Fibroblast of lung (primary cell): ENCODE measurements at places on chromosomes 13 and 19. TPM values are rescaled to one million over a fixed set of nuclear protein-coding genes. Genes with fewer than 3 reads are reported as not detected.
A peak's percentile ranks its signal among the peaks of the same experiment; 100 is the strongest.

Gene SIGLEC12
- not detected in 2 replicates for total RNA-seq

Gene CFAP97D2
- not detected in 2 replicates for total RNA-seq

DNA sequence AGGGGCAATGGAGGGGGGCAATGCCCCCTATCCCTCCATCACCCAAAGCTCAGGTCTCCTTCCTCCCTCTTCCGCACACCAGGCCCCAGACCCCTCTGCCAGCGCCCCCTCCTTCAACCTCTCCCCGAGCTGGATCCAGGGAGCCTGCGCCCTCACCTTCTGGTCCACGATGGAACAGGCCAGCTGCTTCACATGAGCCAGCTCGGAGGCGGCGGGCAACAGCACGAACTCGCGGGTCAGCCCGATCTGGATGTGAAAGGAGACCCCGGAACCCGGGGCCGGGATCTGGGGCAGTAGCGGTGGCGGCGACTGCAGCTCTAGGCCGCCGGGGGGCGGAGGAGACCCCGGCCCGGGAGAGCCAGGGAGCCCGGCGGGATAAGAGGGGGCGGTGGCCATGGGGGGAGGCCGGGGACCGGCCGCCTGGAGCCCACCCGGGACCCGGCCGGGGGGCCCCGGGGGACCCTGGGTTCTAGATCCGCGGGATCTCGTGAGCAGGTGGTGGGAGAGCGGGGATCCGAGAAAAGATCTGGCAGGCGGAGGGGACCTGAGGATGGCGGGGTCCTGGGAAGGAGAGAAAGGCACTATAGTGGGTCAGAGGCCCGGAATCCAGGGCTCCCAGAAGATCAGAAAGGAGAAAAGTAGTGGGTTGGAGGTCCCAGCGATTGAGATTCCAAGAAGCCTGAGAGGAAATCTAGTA lies 791 bp downstream of the PRKD2 start:
- H3K4me3 ChIP-seq: peak overlapping the region; percentile 74
- peaks cover 2% of the 10 kb centered on the region for H3K4me1 ChIP-seq
- no peak for DNase-seq
- peak overlapping the region; percentile 78 for H3K27ac ChIP-seq
- H3K27me3 ChIP-seq: no peaks in the 10 kb centered on the region
- H3K36me3 ChIP-seq: peaks cover 10% of the 10 kb centered on the region

- peaks cover 5% of the 10 kb centered on the region for H3K4me1 ChIP-seq
- no peaks in the 10 kb centered on the region for H3K36me3 ChIP-seq
- peak; percentile 31 for DNase-seq
- no peak overlapping the region for H3K4me3 ChIP-seq
- no peaks in the 10 kb centered on the region for H3K27me3 ChIP-seq
Observed at GRCh38 chr19:15138427-15138826, 31.2 kb downstream of the SYDE1 start.

GRCh38 chr19:7618348-7618747 lies 11.0 kb downstream of the XAB2 start:
- no peak for DNase-seq
- no peaks in the 10 kb centered on the region for H3K4me1 ChIP-seq
- H3K27ac ChIP-seq: no peak overlapping the region
- H3K36me3 ChIP-seq: peaks cover 21% of the 10 kb centered on the region
- no peaks in the 10 kb centered on the region for H3K27me3 ChIP-seq
- H3K4me3 ChIP-seq: no peak overlapping the region

DNA sequence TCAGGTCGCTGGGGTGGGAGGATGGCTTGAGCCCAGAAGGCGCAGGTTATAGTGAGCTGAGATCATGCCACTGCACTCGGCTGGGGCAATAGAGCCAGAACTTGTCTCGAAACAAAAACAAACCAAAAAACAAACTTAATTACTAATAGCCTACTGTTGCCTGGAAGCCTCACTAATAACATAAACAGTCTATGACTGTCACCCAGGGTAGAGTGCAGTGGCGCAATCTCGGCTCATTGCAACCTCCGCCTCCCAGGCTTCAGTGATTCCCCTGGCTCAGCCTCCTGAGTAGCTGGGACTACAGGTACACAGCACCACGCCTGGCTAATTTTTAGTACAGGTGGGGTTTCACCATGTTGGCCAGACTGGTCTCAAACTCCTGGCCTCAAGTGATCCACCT lies 18.0 kb downstream of the CATSPERD start:
- H3K4me1 ChIP-seq: no peaks in the 10 kb centered on the region
- H3K4me3 ChIP-seq: no peak overlapping the region
- no peak overlapping the region for H3K27ac ChIP-seq
- no peaks in the 10 kb centered on the region for H3K36me3 ChIP-seq

DNA sequence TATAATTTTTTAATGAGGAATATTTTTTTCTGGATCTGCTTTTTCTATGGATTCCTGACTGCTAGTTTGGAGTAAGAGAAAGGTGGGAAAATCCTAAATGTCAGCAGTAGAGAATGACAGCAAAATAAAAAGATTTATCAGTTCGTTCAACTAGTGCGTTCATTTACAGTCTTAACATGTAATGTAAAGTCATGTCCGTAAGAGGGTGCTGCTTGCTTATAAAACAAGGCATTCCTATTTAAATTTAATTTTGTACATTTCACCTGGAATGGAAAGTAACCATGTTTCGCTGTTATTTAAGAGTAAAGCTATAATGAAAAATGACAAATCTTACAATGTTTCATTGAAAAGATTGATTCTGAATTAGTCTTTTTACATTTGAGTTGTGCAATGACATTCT lies 76.6 kb downstream of the ZMYM2 start:
- peaks cover 5% of the 10 kb centered on the region for H3K36me3 ChIP-seq
- no peak overlapping the region for H3K4me3 ChIP-seq
- DNase-seq: peak; percentile 4
- no peaks in the 10 kb centered on the region for H3K4me1 ChIP-seq
- H3K27me3 ChIP-seq: no peaks in the 10 kb centered on the region

DNA sequence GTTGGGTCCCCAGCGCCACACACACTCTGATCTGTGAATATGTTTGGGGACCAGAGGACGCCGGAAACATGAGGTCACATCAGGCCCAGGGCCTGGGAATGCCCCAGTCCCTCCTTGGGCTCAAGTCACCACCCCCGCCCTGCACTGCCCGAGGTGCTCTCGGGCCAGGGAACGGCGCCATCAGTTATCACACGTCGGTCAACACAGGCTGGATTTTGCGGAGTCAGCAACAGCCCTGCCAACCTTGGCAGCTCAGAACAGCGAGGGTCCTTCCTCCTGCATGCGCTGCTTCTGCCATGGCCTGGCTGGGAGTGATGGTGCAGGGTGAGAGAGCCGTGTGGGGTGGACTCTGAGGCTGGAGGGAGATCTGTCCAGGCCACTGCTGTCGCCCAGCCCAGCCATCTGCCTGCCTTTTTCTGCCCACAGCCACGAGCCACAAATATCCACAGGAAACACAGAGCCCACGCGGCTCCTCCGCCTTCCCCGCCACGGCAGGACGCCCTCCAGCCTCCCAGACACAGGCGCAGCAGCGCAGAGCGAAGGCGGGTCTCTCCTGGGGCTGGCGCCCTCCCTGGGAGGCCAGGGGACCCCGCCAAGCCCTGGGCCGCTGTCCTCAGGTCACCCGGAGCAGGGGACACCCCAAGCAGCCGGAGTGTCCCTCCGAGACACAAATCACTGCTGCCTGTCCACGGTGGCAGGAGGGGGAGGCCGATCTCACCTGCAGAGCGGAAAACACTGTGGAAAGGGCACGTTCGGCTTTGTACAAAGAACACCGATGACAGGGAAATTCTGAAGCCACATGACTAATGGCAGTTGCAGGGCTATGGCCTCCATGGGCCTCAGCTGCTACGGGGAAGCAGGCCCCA lies 31.6 kb upstream of the CACTIN start:
- H3K27me3 ChIP-seq: no peaks in the 10 kb centered on the region
- no peak overlapping the region for H3K4me3 ChIP-seq
- no peak overlapping the region for H3K27ac ChIP-seq
- DNase-seq: no peak

DNA sequence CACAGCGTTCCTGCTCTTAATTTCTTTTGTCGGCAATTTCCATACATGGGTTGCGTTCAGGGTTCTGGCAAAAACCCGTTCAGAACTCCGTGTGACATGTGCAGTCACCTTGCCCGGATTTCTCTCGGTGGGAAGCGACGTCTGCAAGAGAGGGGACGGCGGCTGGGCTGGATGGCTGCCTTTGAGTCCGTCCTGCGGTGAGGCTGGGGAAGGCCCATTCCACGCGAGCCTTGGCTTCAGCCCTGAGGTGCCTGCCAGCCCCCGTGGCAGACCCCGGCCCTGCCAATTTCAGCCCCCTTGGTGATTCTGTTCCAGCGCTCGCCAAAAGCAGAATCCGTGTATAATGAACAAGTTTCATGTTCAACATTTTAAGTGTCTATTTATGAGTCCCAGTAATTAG lies 72.6 kb upstream of the TSHZ3 start:
- no peaks in the 10 kb centered on the region for H3K36me3 ChIP-seq
- DNase-seq: no peak
- no peaks in the 10 kb centered on the region for H3K27me3 ChIP-seq
- no peaks in the 10 kb centered on the region for H3K4me1 ChIP-seq
- no peak overlapping the region for H3K27ac ChIP-seq

- no peak overlapping the region for H3K4me3 ChIP-seq
- H3K27me3 ChIP-seq: no peaks in the 10 kb centered on the region
- peak overlapping the region; percentile 79 for H3K27ac ChIP-seq
- peaks cover 15% of the 10 kb centered on the region for H3K36me3 ChIP-seq
Observed at GRCh38 chr13:33125821-33126570, 109.8 kb downstream of the KL start.

Gene ZBTB32
- not detected in 2 replicates for total RNA-seq

DNA sequence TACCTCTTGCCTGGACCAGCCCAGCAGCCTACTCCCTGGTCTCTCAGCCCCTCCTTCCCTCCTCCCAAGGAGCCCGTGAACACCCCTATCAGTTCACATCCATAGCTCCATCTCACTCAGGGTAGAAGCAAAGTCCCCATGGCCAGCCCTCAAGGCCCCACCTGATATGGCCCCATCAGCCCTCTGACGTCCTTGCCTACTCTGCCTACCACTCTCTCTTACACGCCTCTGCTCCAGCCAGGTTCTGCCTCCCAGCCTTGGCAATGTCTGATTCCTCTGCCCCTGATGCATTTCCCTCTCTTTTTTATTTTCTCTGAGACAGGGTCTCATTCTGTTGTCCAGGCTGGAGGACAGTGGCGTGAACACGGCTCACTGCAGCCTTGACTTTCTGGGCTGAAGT lies 7.9 kb upstream of the SERTAD3 start:
- H3K27ac ChIP-seq: no peak overlapping the region
- no peak for DNase-seq
- no peaks in the 10 kb centered on the region for H3K36me3 ChIP-seq
- no peaks in the 10 kb centered on the region for H3K4me1 ChIP-seq
- no peaks in the 10 kb centered on the region for H3K27me3 ChIP-seq

DNA sequence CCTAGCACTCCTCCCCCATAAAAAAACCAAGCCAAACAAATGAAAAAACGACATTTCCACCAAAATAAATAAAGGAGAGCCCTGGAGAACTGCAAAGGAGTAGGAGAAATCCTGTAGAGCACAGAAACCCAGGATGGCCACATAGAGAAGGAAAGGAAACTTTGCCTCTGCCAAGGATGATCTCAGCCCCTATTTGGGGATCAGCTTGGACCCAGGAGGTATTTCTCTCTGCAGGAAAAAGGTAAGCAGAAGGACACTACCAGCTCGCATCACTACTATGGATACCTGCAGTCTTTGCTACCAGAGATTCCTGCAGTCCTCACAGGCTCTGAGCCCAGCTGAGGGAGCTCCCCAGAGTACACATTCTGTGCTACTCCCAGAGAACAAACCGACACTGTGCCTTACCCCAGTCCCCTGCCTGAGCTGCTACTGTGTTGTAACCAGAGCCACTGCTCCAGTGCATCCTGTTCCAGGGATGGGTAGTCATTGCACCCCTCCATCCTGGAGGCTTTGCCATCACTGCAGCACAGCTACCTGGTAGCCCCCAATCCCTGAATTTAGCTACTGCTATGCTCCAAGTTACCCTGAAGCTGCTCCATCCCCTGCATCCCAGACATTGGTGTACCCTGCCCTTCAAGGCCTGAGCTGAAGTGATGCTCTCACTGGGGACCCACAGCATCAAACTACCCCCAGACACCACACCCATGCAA lies 41.7 kb downstream of the VWA8 start:
- no peak overlapping the region for H3K4me3 ChIP-seq
- H3K27ac ChIP-seq: no peak overlapping the region
- no peaks in the 10 kb centered on the region for H3K36me3 ChIP-seq
- H3K4me1 ChIP-seq: peaks cover 11% of the 10 kb centered on the region
- H3K27me3 ChIP-seq: no peaks in the 10 kb centered on the region
- no peak for DNase-seq

DNA sequence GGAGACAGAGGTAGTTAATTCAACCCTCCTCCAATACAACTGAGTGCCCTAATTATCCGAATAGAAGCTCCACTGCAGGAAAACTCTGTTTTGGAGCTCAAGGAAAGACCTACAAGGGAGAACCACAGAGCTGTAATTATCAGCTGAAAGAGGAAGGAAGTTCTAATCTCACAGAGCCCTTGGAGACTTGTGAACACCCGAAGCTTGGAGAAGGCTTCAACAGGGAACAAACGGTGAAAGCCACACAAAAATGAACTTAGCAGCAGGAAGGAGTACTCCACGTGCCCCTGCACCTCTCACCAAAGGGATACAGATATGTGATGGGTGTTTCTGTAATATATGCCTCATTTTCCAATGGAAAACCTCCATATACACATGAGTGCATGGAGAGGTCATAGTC lies 61.1 kb downstream of the IRS2 start:
- no peak overlapping the region for H3K27ac ChIP-seq
- no peaks in the 10 kb centered on the region for H3K36me3 ChIP-seq
- peaks cover 3% of the 10 kb centered on the region for H3K27me3 ChIP-seq
- no peaks in the 10 kb centered on the region for H3K4me1 ChIP-seq

Gene NPAS1
- 0.26 and 0.33 TPM in 2 replicates for total RNA-seq

DNA sequence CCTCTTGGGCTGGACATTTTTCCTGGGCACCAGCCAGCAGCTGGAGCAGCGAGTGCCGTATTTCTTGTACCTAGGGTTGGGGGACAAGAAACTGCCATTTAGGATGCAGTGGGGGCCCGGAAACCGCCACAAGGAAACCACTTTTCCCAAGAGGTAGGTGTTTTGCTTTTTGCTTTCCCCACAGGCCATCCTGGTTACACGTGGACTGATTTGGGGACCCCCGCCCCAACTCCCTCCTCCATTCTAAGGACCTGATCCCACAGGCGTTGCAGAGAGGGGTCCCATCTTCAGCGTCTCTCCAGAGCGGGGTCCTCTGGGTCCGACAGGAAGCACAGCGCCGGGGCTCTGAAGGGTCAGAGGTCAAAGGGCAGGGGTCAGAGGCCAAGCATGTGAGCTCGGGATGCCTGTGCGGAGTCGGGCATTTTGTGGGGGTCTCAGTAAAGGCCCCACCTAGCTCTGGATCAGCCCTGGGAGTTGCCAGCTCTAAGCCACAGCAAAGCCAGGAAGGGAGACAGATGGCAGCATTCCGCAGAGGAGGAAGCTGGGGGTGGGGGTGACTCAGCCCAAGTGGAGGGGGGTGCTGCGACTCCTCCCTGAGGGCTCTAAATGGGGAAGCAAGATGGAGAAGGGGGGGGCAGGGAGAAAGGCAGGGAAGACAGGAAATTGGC lies 4.3 kb downstream of the ZGLP1 start:
- H3K36me3 ChIP-seq: peaks cover 2% of the 10 kb centered on the region
- no peak for DNase-seq
- H3K4me3 ChIP-seq: no peak overlapping the region
- H3K27me3 ChIP-seq: no peaks in the 10 kb centered on the region
- H3K4me1 ChIP-seq: peaks cover 3% of the 10 kb centered on the region
- H3K27ac ChIP-seq: no peak overlapping the region

- peak; percentile 31 for DNase-seq
- no peak overlapping the region for H3K4me3 ChIP-seq
- H3K4me1 ChIP-seq: no peaks in the 10 kb centered on the region
- H3K27ac ChIP-seq: no peak overlapping the region
- H3K27me3 ChIP-seq: no peaks in the 10 kb centered on the region
Observed at GRCh38 chr19:4186087-4186993, 3.9 kb downstream of the ANKRD24 start.

GRCh38 chr13:51688937-51689662 lies 104.8 kb downstream of the WDFY2 start:
- H3K27ac ChIP-seq: no peak overlapping the region
- no peak overlapping the region for H3K4me3 ChIP-seq
- H3K4me1 ChIP-seq: no peaks in the 10 kb centered on the region
- no peaks in the 10 kb centered on the region for H3K27me3 ChIP-seq
